Ascending aorta (tissue), 2 donors: ENCODE measurements at places on chromosomes 12 and 14.

GRCh38 chr12:72330301-72330700 lies 58.1 kb downstream of the TRHDE start:
- no peaks in the 10 kb centered on the region for H3K36me3 ChIP-seq
- no peak for DNase-seq
- H3K27ac ChIP-seq = no peak overlapping the region
- H3K27me3 ChIP-seq = no peaks in the 10 kb centered on the region

DNA sequence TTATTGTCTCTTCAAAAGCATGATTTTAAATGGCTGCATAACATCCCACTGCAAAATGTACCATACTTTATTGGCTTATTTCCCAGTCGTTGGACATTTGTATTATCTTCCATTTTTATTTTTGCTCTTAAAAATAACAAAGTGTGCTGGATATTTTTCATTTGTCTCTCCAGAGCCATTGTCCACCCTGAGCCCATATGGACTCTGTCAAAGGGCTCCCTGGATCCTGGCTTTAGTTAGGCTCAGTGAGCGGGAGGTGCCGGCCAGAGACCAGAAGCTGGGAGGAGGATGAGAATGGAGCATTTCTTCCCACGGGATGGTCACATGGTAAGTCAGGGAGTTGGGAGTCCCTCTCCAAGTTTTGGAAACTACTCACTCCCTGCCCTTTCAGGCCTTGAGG lies 296.9 kb downstream of the NUAK1 start:
- no peak overlapping the region for H3K4me3 ChIP-seq
- no peaks in the 10 kb centered on the region for H3K27me3 ChIP-seq
- H3K36me3 ChIP-seq = no peaks in the 10 kb centered on the region
- no peaks in the 10 kb centered on the region for H3K4me1 ChIP-seq
- DNase-seq = no peak
- no peak overlapping the region for H3K27ac ChIP-seq

DNA sequence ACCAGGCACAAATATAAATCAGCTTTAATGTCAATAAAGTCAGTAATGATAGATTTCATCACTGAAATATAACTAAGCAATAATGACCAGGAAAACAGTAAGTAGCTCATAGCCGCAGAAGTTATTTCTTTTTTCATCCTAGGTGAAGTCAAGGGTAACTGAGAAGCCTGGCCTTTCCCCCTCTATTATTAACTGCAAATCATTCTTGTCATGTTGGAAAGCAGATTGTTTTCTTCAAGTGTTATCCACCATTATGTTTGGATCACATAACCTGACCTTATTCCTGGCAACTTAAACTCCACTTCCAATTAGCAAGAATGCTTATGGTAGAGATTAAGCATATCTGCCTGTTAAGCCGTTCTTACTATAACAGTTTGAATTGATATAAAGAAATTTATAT lies 603.4 kb upstream of the FOXG1 start:
- no peaks in the 10 kb centered on the region for H3K27me3 ChIP-seq
- no peak for DNase-seq
- no peak overlapping the region for H3K27ac ChIP-seq
- no peaks in the 10 kb centered on the region for H3K36me3 ChIP-seq

- H3K27me3 ChIP-seq = no peaks in the 10 kb centered on the region
- H3K27ac ChIP-seq = no peak overlapping the region
- no peak for DNase-seq
- no peak overlapping the region for H3K4me3 ChIP-seq
Observed at GRCh38 chr12:60308366-60308991, 712.6 kb downstream of the SLC16A7 start.

GRCh38 chr12:132812631-132813305 lies 15.9 kb downstream of the GOLGA3 start:
- no peak for DNase-seq
- no peaks in the 10 kb centered on the region for H3K4me1 ChIP-seq
- no peaks in the 10 kb centered on the region for H3K27me3 ChIP-seq
- H3K27ac ChIP-seq = no peak overlapping the region

GRCh38 chr14:22409006-22409405 lies 180.0 kb downstream of the DAD1 start:
- no peak overlapping the region for H3K27ac ChIP-seq
- H3K4me3 ChIP-seq = no peak overlapping the region
- no peaks in the 10 kb centered on the region for H3K27me3 ChIP-seq

GRCh38 chr14:89701211-89702043 lies 253.1 kb downstream of the EFCAB11 start:
- H3K4me1 ChIP-seq = no peaks in the 10 kb centered on the region
- no peaks in the 10 kb centered on the region for H3K27me3 ChIP-seq
- DNase-seq = peak; percentile 92
- H3K27ac ChIP-seq = peak overlapping the region; percentile 71

- no peak overlapping the region for H3K4me3 ChIP-seq
- DNase-seq = peak; percentile 75
- peak overlapping the region; percentile 98 for H3K27ac ChIP-seq
Observed at GRCh38 chr12:6167327-6168280, 32.6 kb upstream of the CD9 start.

GRCh38 chr12:55820679-55821078 lies 2.8 kb downstream of the ORMDL2 start:
- H3K27me3 ChIP-seq = no peaks in the 10 kb centered on the region
- H3K4me1 ChIP-seq = peaks cover 7% of the 10 kb centered on the region
- DNase-seq = peak; percentile 25
- H3K4me3 ChIP-seq = no peak overlapping the region
- H3K36me3 ChIP-seq = peaks cover 43% of the 10 kb centered on the region

DNA sequence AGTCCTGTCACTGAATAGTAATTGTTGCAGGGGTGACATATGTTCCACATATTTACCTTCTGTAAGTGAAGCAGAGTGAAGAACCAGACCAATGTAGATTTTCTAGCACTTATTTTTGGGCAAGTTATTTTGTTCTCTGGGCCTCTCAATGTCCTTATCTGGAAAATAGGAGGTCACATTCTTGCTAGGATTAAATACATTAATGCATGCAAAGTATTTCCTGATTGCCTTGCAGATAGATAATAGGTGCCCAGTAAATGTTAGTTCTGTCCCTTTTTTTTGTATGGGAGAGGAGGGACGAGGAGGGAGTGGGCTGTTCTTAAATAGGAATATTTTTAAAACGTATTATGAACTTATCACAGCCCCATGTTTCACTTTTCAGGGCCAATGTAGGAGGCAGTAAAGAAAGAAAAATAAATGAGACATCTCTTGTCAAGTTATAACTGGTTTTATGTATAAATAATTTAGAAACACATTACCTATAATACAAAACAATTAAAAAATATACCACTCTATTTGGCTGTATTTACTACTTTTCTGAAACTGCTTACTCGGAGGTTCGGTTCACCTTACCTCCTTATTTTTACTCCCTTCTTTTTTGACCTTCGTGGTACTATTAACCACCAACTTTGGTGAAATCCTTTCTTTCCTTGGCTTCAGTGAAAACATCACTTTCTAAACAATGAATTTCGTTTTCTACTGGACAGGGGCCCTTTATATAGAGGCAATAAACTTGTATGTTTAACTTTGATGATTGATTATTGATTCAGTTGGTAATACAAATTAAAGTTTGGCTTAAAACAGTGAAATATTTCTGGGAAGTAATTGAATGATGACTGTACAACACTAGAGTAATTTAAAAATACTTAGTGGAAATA lies 41.9 kb downstream of the DIP2B start:
- no peak for DNase-seq
- H3K27me3 ChIP-seq = no peaks in the 10 kb centered on the region
- no peak overlapping the region for H3K27ac ChIP-seq
- no peak overlapping the region for H3K4me3 ChIP-seq

DNA sequence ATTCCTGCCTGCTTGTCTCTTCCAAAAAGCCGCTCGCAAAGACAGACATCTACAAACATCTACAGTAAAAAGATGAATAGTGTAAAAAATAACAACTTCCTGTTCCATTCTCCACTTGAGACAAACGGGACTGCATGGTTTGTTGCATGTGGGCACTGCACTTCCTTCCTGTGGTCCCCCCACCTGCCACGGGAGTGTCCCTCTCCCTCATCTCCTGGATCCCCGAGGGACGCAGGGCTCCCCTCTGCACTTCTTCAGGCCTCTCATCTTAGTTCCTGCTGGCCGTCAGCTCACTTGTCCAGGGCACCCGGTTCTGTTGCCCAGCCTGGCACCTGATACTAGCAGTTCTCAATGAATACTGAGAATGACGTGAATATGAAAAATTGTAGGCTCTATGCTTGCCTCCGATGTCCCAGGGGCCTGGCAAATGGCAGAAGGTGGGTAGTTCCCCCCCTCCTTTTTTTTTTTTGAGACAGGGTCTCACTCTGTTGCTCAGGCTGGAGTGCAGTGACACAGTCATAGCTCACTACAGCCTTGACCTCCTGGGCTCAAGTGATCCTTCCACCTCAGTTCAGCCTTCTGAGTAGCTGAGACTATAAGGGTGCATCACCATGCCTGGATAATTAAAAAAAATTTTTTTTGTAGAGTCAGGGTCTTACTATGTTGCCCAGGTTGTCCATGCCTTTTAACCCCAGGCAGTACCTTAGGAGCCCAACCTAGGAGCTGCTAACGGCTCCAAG lies 3.5 kb upstream of the KLC1 start:
- peaks cover 26% of the 10 kb centered on the region for H3K4me1 ChIP-seq
- no peak overlapping the region for H3K4me3 ChIP-seq
- no peaks in the 10 kb centered on the region for H3K27me3 ChIP-seq
- H3K27ac ChIP-seq = peak overlapping the region; percentile 99
- H3K36me3 ChIP-seq = no peaks in the 10 kb centered on the region

- H3K4me1 ChIP-seq = no peaks in the 10 kb centered on the region
- H3K27me3 ChIP-seq = no peaks in the 10 kb centered on the region
- H3K27ac ChIP-seq = no peak overlapping the region
- no peak for DNase-seq
Observed at GRCh38 chr12:121515615-121516014, 65.2 kb downstream of the KDM2B start.

DNA sequence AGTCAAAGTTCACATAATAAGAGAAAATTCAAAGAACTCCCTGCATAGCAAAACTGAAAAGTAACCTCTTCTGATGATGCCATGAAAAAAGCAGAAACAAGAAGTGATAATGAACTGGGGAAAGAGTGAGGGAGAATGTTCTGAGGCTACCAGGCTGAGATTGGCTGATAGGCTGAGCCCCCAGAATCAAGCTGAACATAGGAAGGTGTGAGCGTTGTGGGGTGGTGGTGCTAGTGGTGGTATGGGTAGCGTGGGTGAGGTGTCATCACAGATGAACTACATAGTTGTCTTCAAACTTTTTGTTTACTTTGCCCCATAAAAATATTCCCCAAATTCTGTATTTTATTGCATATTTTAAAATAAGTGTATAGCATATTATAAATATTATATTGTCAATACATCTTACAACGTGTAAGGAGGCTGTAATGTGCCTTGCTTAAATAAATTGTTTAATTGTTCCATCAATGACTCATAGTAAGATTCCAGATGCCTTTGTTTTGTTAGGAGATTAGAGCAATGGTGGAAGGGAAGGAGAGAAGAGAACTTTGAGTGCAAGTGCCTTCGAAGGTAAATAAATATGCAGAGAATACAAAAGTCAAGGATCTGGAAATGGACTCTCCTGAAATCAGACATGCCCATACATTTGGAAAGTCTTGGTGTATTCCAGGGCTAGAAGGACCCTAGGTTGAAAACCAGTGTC lies 15.8 kb upstream of the CFAP54 start:
- no peak overlapping the region for H3K27ac ChIP-seq
- H3K36me3 ChIP-seq = no peaks in the 10 kb centered on the region
- H3K4me3 ChIP-seq = no peak overlapping the region
- DNase-seq = no peak
- no peaks in the 10 kb centered on the region for H3K27me3 ChIP-seq
- no peaks in the 10 kb centered on the region for H3K4me1 ChIP-seq

GRCh38 chr12:106302401-106303201 lies at the start of gene TCP11L2:
TCP11L2 (plus strand) TSS chr12:106302733; CDS start chr12:106311076, 8,343 bp downstream.
- H3K27me3 ChIP-seq = no peaks in the 10 kb centered on the region

GRCh38 chr14:105091517-105092170 lies 26.4 kb upstream of the GPR132 start:
- no peaks in the 10 kb centered on the region for H3K36me3 ChIP-seq
- peaks cover 22% of the 10 kb centered on the region for H3K4me1 ChIP-seq
- DNase-seq = no peak
- H3K27ac ChIP-seq = peak overlapping the region; percentile 95

- no peaks in the 10 kb centered on the region for H3K27me3 ChIP-seq
- no peak overlapping the region for H3K27ac ChIP-seq
- H3K4me3 ChIP-seq = no peak overlapping the region
Observed at GRCh38 chr14:68282479-68283377, 463.1 kb downstream of the RAD51B start.

- H3K36me3 ChIP-seq = peaks cover 3% of the 10 kb centered on the region
- H3K4me1 ChIP-seq = no peaks in the 10 kb centered on the region
- H3K4me3 ChIP-seq = no peak overlapping the region
- DNase-seq = no peak
- H3K27ac ChIP-seq = no peak overlapping the region
Observed at GRCh38 chr14:52481864-52482263, 70.4 kb downstream of the TXNDC16 start.

GRCh38 chr14:54489731-54490444 lies 1.1 kb upstream of the GMFB start:
- peak overlapping the region; percentile 96 for H3K27ac ChIP-seq
- no peaks in the 10 kb centered on the region for H3K27me3 ChIP-seq
- DNase-seq = no peak
- no peaks in the 10 kb centered on the region for H3K36me3 ChIP-seq
- H3K4me3 ChIP-seq = peak overlapping the region; percentile 46
- no peaks in the 10 kb centered on the region for H3K4me1 ChIP-seq

DNA sequence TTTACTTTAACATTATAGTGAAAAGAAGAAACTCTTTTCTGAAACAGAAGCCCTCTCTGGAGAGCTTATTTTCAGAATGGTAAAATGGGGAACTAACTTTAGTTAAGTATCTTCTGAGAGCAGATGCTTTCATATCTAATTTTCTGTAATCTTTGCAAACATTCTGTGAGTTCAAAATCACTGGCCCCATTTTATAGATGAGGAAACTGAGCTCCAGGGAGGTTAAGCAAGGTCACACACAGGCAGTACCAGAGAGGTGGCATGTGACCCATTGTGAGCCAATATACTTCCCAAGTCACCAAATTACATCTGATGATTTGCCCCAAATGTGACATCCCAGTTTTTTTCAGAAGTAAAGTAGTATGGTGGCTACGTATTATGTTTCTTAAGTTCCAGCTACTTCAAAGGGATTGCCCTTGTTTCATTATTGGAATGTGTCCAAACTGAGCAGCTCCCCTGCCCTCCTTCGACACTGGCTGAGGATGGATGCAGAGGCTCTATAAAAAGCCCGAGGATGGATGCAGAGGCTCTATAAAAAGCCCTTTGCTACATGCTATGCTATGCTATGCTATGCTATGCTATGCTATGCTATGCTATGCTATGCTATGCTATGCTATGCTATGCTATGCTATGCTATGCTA lies 36.2 kb upstream of the NUDT4 start:
- no peaks in the 10 kb centered on the region for H3K27me3 ChIP-seq
- no peak for DNase-seq
- no peaks in the 10 kb centered on the region for H3K36me3 ChIP-seq
- no peak overlapping the region for H3K27ac ChIP-seq
- peaks cover 4% of the 10 kb centered on the region for H3K4me1 ChIP-seq

- no peak overlapping the region for H3K4me3 ChIP-seq
- H3K27ac ChIP-seq = no peak overlapping the region
- peaks cover 13% of the 10 kb centered on the region for H3K4me1 ChIP-seq
- DNase-seq = peak; percentile 47
- no peaks in the 10 kb centered on the region for H3K27me3 ChIP-seq
Observed at GRCh38 chr14:68593806-68594536, 198.9 kb downstream of the ZFP36L1 start.

- H3K4me3 ChIP-seq = no peak overlapping the region
- no peaks in the 10 kb centered on the region for H3K4me1 ChIP-seq
- no peak overlapping the region for H3K27ac ChIP-seq
- no peaks in the 10 kb centered on the region for H3K36me3 ChIP-seq
- no peak for DNase-seq
Observed at GRCh38 chr12:49942921-49943624, 7.5 kb upstream of the AQP2 start.

- no peaks in the 10 kb centered on the region for H3K36me3 ChIP-seq
- no peaks in the 10 kb centered on the region for H3K4me1 ChIP-seq
- DNase-seq = no peak
- no peak overlapping the region for H3K4me3 ChIP-seq
Observed at GRCh38 chr12:120359128-120359527, 9.8 kb downstream of the MSI1 start.
